ENCODE measurements at places on chromosomes 2 and 18.

DNA sequence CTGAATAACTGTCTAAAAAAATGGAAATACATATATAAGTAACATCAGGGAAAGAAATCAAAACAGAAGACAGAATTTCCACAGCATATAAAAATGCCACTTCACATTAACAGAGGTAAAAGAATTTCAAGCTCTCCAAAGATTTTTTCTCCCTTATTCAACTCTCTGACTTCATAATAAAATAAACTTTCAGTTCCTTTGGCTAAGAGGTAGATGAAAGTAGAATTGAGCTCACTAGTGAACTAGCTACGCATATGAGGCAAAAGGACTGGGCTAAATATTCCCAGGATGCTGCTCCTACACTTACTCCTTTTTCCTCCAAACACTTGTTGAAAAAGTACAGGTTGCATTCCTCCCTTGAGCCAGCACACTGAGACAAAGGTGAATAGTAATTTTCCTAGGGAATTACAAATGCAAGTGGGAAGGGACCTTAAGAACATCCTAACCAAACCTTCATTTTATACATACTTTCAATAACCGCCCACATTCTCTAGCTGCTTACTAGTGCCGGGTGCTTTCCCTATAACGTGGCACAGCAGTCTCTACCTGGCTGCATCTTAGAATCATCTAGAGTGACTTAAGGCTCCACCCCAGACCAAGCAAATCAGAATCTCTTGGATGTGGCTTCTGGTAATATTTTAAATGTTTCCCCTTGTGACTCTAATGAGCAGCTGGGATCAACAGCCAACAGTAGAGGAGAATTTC, 136.6 kb downstream of the MTCL1 start:
- DNase-seq, result no peak

DNA sequence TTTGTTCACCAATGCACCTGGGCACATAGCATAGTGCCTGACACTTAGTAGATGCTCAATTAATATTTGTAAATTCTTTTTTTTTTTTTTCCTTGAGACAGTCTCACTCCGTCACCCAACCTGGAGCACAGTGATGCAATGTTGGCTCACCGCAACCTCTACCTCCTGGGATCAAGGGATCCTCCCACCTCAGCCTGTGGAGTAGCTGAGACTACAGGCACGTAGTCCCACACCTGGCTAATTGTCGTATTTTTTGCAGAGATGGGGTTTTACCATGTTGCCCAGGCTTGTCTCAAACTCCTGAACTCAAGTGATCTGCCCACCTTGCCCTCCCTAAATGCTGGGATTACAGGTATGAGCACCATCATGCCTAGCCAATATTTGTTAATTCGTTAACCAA, 23.2 kb upstream of the LPIN2 start:
- DNase-seq, result no peak

DNA sequence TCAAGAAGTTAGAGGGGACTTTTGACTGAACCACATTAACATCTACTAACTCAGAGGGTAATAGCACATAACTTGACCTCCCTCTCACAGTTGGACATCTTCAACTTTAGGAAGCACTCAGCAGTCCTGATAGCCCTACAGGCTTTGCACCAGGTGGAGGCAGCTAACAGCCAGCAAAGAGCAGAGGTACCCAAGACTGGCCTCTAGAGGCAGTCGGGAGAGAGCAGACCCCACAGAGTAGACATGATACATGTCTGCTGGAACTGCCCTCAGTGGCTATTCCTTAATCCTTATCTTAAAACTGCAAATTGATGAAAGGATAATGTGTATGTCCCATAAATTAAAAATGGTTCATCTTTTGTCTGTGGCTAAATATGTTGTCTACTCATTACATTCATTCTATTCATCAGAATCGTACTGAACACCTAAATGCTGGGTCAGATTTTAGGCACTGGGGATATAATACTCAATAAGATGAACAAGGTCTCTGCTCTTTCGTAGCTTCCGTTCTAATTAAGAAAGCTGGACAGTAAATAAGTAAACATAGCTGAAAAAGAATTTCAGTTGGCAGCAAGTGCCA, 49.8 kb downstream of the CAB39 start:
- DNase-seq, result no peak

DNA sequence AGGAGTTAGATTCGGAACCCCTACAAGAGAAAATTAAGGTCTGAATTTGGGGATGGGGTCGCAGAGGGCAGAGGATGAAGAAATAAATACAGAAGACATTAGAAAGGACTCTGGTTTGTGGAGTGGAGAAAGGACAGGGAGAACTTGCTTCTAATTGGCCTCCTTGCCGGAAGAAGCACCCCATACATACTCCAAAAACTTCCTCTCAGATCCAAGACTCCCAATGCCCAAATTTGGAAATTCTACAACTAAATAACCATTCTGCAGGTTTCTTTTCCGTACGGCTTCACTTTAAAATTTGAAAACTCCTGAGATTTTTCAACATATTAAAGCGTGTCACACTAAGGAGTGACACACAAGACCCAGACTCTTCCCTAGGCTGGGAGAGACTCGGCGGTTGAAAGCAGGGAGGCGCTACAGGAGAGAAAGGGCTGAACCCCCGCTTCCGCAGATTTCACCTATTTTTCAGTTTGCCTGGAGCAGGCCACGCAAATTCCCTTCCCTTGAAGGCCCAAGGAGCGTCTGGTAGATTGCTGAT, 478 bp downstream of the CLHC1 start:
- no peak for DNase-seq

DNA sequence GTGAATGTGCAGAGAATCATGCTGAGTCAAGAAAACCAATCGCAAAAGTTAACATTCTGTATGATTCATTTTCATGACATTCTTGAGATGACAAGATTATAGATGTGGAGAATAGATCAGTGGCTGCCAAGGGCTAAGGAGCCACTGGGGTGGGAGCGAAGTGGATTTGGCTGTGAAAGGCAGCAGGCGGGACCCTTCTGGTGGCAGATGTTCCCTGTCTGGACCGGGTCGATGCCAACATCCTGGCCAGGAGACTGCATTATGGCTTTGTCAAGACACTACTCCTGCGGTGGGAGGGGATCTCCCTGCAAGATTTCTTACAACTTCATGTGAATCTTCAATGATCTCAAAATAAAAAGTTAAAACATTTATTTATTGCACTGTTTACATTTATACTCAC, 427.9 kb downstream of the GALR1 start:
- no peak for DNase-seq

DNA sequence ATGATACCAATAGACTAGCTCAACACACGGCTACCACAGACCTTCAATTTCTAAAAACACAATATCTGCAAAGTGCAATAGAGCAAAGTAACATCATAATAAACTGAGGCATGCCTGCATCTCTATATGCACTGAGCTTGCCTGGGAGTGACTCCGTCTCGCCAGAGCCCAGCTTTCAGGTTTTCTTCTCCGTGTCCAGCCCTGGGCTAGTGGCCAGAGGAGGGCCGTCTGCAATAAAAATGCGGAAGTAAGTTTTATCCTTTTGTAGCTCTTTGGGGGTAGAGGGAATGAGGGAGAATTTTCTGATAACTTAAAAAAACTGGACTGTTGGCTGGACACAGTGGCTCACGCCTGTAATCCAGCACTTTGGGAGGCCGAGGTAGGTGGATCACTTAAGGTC, 41.0 kb upstream of the GPR17 start:
- no peak for DNase-seq

DNA sequence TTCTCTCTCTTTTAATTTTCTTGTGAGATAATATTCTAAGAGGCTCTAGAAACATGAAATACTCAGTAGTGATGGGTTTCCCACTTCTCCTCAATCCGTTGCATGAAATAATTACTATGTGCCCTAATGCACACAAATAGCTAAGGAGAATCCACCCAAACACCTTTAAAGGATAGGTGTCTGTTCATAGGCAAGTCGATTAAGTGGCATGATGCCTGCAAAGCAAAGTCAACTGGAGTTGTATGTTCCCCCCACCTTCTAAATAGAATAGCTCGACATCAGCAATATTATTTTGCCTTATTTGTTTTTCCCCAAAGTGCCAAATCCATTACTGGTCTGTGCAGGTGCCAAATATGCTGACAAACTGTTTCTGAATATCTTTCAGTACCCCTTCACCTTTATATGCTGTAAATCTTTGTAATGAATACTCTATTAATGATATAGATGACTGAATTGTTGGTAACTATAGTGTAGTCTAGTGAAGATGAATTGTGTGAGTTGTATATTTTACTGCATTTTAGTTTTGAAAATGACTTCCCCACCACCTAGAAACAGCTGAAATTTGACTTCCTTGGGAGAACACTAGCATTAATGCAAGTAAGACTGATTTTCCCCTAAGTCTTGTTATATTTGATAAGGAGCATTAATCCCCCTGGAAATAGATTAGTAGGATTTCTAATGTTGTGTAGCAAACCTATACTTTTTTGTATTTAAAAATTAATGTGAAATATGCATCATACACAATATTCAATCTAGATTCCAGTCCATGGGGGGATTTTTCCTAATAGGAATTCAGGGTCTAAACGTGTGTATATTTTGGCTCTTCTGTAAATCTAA, 9.0 kb downstream of the TBR1 start:
- no peak for DNase-seq

- no peak for DNase-seq
Measured at GRCh38 chr2:239729681-239730566, 295.2 kb downstream of the NDUFA10 start.

Measured in uterus (tissue), 4 donors.